ENCODE measurements at places on chromosomes 6 and 20.

DNA sequence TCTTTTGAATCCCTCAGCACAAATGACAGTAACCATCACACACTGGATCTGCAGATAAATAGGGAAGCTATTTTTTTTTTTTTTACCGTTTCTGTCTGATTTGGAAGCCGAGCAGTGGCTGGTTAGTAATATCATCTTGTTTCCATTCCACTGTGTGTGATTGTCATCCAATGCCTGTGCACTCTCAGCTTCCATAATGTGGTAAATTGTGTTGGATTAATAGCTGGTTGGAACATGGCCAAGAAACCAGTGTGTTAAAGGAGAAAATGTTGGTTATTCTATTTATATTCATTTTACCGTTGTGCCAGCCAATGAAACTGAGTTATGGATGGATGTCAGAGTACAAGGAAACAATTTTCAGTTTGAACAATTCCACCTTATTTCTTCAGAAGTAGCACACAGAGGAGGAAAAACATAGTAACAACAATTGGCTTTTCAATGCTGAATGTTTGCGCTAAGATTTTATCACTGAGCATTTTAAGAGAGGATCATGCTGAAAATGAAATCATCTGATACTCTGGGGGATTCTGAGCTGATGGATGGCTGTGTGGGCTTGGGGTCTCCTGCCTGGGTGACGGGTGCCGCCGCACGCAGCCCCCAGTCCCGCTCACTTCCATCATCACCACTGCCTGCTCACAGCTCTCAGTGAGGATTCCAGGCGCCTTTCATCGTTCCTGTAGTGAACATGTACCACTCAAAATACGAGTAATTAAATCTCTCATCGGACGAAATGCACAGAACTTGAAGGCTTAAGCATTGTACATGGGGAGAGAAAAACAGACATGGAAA is 40.7 kb upstream of the EXOC2 start:
- no peak for ATAC-seq

- peak; percentile 26 for ATAC-seq
These were observed 756 bp downstream of the MOXD1 start for GRCh38 chr6:132400555-132400882.

DNA sequence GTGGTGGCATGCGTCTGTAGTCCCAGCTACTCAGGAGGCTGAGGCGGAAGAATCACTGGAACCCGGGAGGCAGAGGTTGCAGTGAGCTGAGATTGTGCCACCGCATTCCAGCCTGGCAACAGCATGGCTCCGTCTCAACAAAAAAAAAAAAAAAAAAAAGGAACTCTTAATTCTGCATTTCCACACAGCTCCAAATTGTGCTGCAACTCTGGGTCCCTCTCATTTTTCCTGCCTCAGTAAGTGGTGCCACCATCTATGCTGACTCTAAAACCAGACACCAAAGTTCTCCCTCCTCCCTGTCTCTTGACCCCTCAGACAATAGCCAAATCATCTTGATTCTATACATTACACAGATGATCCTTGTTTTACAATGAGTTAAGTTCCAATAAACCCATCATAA is 133.9 kb downstream of the BTBD9 start:
- no peak for ATAC-seq

- no peak for ATAC-seq
These were observed 470.8 kb upstream of the ZNF337 start for GRCh38 chr20:26167499-26167898.

GRCh38 chr6:82584194-82584695 is 220.6 kb downstream of the TPBG start:
- ATAC-seq, result no peak

DNA sequence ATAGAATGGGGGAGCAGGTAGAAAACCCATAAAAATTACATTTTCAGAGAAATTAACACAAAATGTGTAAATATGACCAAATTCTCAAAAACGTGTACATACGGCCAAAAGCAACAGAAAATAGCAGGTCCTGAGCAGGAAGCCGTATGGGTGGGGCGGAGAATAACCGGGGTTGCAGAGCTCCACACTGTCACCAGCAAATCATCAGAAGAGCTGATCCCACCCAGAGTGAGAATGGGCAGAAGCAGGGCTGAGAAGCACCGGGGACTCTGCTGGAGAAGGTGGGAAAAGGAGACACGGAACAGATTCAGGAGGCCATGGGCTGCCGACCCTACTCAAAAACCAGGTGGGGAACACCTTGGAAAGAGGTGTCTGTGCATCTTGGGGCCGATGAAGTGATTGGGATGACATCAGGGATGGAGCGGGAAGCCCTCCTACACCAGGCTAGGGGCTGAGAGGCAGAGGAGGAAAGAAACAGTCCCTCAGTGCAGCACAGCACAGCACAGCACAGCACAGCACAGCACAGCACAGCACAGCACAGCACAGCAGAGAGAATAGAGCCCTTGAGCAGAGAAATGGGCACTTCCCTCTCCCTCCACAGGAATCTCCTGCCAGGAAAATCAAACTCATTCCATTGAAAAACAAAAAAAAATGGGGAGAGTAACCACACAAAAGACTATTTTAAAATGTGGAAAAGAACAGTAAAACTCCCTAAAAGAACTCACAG is 22.3 kb downstream of the STX7 start:
- peak; percentile 50 for ATAC-seq

- ATAC-seq, result no peak
These were observed 3.2 kb upstream of the RBM38 start for GRCh38 chr20:57387945-57388371.

DNA sequence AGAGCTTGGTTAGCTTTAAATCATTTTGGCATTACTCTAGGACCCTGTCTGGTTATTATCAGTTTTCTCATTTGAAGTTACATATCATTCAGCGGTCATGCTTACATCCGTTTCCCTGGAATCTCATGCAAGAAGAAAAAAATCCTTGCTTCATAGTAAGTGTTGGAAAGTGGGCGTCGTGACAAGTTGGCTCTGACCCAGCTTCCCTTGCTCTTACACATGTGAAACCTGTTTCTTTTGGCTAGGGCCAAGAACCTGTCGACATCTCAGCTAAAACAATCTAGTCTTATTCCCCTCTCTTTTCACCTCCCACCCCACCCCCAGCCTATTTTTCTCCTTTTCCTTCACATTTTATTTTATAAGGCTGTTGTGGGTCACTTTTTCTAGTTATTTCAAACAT is 45.5 kb downstream of the ANKS1A start:
- peak; percentile 61 for ATAC-seq

- peak; percentile 82 for ATAC-seq
These were observed 17.6 kb upstream of the CDKN1A start for GRCh38 chr6:36660771-36661471.

DNA sequence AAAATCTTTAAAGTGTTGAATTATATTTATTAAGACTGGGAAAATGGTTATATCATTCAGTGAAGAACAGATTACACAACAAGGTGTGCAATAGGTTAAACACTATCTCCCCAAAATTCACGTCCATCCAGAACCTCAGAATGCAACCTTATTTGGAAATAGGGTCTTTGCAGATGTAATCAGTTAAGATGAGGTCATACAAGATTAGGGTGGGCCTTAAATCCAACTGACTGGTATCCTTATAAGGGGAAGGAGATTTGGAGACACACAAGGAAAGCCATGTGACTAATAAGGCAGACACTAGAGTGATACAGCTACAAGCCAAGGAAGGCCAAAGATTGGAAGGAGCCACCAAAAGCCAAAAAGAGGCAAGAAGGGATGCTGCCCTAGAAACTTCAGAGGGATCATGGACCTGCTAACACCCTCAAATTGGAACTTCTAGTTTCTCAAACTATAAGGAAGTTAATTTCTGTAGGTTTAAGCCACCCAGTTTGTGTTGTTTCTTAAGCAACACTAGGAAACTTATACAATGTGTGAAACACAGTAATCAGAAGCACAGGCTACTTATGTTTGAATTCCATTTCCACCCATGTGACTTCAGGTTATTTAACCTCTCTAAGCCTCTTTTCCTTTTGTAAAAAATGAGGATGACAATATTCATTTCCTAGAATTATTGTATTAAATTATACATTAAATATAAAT is 16.9 kb downstream of the ILRUN start:
- ATAC-seq, result no peak

- ATAC-seq, result no peak
These were observed 6.7 kb upstream of the SYNJ2 start for GRCh38 chr6:157974967-157975366.

DNA sequence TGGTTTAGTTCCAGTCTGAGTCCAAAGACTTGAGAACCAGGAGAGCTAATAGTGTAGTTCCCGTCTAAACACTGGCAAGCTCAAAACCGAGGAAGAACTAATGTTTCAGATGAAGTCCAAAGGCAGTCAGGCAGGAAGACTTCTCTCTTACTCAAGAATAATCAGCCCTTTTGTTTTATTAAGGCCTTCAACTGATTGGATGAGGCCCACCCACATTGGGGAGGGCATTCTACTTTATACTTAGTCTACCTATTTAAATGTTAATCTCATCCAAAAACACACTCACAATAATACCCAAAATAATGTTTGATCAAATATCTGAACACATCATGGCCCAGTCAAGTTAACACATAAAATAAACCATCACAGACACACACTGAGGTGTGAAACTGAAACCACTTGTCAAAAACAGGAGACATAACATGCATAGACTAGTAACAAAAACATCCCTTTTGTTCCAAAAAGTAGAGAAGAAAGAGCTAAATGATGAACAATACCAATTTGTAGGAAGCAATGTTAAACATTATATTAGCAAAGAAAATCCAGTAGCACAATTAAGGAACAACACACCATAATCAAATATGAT is 50.2 kb upstream of the SENP6 start:
- no peak for ATAC-seq

DNA sequence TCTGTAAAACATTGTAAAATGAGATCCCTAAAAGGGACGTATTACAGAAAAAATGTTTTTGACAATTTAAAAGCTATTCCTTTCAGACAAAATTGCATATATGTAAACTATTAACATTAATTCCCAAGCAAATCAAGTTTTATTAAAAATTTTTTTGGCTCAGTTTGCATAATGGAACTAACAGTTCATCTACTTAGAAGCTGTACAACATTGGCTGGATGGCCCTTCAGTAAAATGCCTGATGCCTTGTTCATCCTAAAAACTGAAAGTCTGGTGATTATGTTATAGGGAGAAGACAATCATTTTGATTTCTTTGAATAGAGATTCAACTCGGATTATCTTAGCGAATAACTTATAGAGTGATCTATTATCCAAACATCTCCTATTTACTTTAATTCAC is 52.8 kb downstream of the ADGRG6 start:
- no peak for ATAC-seq

DNA sequence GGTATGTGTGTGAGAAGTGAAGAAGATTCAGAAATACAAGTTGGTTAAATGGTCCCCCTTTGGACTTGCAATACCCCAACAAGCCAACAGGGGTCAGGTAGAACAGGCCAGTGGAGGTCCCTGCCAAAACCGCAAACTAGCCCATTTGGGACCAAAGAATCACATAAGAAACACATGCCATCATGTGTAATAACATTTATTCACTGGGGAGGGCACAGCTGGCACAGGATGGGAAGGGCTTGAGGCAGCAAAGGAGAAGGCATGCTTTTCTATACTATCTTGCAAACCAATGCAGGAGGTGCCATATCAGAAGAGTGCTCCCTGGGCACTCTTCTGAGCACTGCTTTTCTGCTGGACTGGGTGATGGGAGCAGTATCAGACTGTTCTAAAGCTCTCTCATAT is 116.1 kb upstream of the TRAF3IP2 start:
- ATAC-seq, result peak; percentile 20

- ATAC-seq, result no peak
These were observed 8.0 kb upstream of the RAET1E start for GRCh38 chr6:149905911-149906371.

DNA sequence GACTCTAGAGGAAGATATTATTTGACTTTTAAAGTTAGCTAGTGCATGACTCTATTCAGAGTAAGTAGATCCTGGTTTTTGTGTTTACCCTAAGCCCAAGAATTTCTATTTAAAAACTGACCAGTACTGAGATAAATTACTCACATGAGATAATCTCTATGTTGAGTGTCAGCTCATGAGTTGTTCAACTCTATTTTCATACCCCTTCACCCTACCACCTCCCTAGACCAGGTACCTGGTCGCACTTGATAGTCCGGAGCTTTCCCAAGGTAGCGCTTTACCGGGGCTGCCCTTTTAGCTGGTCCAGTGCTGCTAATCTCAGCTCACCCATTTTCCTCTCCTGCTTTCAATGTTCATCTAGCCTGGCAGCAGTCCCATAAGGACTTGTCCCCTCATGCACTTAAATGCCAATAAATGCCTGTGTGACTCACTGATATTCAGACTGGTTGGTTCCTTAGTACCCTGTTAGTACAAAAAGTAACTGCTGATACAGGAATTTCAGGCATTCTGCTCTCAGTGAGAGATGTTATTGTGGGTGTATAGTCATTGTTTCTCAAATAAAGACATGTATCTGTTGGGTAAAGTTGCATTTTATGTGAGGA is 503.9 kb downstream of the ADGRB3 start:
- ATAC-seq, result no peak

DNA sequence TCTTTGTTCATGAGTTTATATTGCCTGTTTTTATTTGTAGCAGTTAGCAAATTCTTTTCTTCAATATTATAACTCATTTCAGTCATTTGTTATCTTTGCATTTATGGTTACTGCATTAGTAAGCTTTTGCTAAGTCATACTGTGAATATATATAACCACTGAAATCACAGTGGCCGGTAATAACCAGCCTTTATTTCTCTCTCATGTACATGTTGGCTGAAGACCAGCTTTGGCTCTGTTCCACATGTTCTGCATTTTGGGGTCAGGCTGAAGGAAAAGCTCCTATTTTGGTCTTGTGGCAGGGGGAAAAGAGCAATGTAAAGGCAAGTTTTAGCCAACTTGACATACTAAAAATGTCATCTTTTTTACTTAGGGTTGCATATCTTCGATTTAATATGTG is 276.3 kb downstream of the BCKDHB start:
- ATAC-seq, result no peak

GRCh38 chr20:52801628-52802006 is 170.5 kb upstream of the TSHZ2 start:
- ATAC-seq, result no peak

DNA sequence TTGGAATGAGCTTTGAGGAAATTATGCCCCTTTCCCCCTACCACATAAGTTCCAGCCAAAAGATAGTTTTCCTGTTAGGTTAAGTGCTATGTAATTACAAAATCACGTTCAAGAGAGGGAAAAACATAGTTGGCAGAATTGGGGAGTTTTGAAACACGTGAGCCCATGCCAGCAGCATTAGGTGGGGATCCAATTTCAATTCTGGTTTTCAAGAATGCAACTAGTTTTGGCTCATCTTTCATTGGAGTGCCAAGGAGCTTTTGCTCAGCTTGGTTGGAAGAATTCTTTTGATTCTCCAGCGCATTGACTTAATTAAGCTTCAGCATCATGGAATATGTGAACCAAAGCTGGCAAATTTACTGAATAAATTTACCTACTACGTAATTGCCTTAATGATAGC is 95.9 kb downstream of the SAMD5 start:
- ATAC-seq, result no peak

Data from gastroesophageal sphincter (tissue), 4 donors.